ENCODE measurements at places on chromosomes 3 and 15. TPM values are rescaled to one million over a fixed set of nuclear protein-coding genes. Genes with fewer than 3 reads are reported as not detected.

CIDEC gene
- 2.9 TPM for polyA plus RNA-seq

IL17RD gene
- 27.9 TPM for polyA plus RNA-seq

CPN2 gene
- polyA plus RNA-seq = 0.36 TPM

GRCh38 chr3:154799800-154800199 lies 280.3 kb upstream of the MME start:
- DNase-seq = no peak

DNA sequence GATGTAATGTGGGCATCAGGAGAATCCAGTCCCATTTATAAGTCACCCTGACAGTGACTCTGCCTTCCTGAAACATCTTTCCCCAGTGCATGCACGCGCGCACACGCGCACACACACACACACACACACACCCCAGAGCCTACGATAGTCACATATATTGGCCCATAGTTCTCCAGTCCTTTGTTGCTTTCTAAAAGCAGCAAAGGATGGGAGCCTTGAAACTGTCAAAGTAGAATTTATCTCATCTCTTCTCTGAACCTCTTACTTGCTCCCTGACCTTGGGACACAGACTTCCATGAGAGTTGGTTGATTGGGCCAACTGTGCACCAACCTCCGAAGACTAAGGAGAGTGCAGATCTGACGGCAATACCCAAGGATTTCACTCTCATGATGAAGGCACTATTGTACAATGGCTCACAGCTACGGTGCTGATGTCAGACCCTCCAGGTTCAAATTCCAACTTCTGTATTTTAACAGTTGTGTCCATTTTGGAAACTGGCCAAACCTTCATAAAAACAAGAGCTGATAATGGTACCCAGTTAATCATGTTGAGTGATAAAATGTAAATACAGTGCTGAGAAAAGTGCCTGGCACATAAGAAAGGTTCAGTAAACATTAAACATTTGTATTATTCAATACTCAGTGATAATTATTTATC lies 8.3 kb downstream of the CPA3 start:
- DNase-seq = no peak

DNA sequence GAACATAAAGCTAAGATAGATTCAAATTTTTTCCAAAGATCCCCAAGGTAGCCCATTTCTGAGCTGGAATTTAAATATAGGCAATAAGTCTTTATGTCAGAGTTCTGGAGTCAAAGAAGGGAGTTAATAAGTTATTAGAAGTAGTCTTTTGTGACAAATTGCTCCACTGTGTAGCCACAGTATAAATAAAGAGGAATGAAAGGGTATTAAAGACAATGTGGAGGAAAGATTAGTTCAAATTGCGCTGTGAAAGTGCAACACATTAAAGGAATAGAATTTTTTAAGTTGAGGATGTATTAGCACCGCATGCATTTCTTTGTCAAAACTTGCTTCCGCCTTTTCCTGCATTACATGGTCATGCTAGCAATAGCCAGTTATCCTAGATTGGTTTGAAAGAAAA lies 666.6 kb upstream of the CCDC54 start:
- DNase-seq = no peak

GRCh38 chr3:191254098-191254873 lies 55.2 kb downstream of the OSTN start:
- DNase-seq = no peak

GRCh38 chr3:39637807-39638206 lies 170.3 kb downstream of the MOBP start:
- DNase-seq = no peak

Measured in testis (tissue), 5 donors.